CD4-positive, alpha-beta T cell (primary cell): ENCODE measurements at places on chromosomes 5 and 9.

GRCh38 chr5:116409591-116410296, 164.9 kb downstream of the SEMA6A start:
- no peak for DNase-seq

DNA sequence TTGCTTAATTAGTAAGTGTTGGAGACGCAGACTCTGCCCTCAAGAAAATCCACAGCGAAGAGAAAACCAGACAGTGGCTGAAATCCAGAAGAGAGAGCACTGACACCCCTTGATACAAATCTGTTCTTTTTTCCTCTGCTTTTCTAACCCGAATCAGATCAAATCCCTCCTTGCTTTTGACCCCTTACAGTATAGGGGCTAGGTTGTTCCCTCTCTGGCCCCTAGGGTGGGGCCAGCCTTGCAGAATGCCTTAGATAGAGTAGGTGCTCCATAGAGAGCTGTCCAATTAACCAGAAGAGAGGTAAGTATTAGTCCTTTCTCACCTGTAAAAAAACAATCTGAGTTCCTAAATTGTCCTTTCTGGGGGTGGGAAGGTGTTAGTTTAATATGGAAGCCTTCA, 10.1 kb downstream of the C1QTNF2 start:
- no peak for DNase-seq

DNA sequence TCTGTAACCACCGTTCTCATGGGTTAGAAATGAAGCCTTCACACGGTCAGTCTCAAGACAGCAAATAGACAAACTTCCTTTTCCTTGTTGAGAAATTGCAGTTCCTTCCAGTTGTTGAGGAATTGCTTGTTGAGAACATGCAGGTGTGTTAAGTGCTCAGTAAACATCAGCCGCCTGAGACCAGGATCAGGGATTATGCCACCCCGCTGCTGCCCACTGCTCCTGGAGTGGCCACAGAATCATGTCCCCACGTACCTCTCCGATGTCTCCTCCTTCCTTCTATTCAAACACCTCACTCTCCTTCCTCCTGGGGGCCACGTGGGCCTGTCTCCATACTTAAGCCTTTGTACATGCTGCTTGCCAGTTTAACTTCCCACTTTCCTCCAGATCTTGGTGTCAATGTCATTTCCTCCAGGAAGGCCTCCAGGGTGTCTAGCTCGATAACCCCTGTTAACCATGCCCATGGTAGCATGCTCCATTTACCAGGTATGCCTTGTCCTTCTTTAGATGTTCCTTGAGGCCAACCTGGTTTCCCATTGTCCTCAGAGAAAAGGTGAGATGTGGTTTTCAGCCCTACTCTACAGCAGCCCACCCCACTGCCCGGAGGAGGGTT, 33.8 kb upstream of the RPL26L1 start:
- DNase-seq = no peak

- DNase-seq = no peak
Measured at GRCh38 chr5:72817076-72817481, 618 bp downstream of the TNPO1 start.

DNA sequence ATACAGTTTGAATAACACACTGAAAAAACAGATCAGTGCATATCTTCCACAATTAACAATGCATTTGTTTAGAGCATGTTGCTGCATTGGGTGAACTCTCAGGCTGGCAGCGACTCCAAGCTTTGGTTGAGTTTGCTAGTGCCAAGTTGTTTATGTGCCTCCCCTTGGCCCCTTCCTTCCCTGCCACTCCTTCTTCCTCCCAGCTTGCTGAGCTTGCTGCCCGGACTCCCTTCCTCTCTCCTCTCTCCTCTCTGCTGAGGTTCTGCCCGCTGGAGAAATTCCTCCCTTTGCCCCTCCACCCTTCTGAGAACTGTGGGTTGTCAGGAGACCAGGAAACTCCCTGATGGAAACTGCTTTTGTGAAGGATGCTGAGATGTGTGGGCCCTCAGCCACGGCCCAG, 247.3 kb downstream of the PDZD2 start:
- DNase-seq = no peak

- no peak for DNase-seq
Measured at GRCh38 chr5:158910782-158911692, 188.7 kb downstream of the EBF1 start.
